ENCODE measurements at places on chromosomes 1 and 21.

- DNase-seq = no peak
Observed at GRCh38 chr1:180917306-180918065, 4.8 kb downstream of the KIAA1614 start.

DNA sequence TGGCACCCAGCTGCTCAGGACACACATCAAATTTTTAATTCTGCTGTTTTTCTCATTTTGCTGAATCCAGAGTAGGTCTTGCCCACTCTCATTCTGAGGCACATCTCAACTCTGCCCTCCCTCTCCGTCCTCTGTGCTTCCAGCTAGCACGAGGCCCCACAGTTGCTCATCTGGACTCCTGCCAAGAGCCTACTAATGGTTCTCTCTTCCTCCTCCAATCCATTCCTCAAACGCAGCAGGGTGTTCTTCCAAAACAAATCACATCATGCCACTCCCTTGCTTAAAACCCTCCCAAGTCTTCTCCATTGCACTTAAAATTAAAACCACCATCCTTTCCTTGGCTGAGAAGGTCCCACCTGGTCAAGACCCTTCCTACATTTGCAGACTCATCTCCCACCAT, 49.8 kb upstream of the SCAF4 start:
- DNase-seq = peak; percentile 15

GRCh38 chr1:201216395-201217085, 25.9 kb downstream of the IGFN1 start:
- DNase-seq = no peak

DNA sequence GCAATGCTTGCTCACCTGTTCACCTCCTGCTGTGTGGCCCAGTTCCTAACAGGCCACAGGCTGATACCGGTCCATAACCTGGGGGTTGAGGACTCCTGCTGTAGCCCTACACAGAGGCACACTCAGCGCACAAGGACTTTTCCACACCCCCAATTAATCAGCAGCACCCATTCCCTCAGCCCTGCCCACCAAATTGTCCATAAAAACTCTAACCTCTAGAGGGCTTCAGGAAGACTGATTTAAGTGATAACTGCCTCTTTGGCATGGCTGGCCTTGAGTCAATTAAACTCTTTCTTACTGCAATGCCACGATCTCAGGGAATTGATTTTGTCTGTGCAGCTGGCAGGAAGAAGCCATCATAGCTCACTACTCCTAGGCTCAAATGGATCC, 71.3 kb upstream of the MUTYH start:
- DNase-seq = no peak

DNA sequence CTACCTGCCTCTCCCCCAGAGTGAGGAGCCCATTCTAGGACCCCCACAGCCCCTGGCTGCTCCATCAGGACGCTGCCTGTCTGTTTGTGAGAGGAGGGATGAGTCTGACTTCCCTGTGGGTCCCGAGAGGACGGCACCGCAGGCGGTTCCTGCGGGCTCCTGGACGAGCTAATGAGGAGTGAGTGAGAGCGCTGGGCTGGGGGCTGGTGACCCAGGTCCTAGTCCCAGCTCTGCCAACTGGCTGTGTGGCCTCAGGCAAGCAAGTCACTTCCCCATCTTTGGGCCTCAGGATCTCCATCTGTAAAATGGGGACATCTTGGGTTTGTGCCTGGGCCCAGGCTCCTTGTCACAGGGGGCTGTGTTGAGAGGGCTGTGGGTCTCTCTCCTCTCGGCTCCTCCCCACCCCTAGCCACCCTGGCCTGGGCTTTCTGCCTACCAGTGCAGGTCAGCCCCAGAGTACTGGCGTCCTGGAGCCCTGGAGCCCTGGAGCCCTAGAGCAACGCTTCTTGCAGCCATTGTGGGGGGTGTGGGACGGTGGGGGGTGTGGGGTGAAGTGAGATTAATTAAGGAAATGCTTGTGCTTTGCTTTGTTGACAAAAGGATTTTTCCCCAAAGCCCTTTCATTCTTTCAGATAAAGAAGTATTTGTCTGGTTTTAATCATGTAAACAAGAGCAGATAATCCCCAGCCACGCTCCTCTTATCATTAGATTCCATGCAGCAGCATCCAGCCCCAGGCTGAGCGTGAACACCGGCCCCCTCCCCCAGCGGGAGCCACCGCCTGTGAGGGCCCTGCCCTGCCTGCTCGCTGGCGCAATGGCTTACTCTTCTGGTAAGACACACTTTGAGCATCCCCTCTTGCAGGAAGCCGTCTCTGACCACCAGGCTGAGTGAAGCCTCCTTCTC, 26.8 kb downstream of the SLC1A7 start:
- no peak for DNase-seq

- no peak for DNase-seq
Observed at GRCh38 chr1:239164451-239165180, 221.8 kb upstream of the CHRM3 start.

DNA sequence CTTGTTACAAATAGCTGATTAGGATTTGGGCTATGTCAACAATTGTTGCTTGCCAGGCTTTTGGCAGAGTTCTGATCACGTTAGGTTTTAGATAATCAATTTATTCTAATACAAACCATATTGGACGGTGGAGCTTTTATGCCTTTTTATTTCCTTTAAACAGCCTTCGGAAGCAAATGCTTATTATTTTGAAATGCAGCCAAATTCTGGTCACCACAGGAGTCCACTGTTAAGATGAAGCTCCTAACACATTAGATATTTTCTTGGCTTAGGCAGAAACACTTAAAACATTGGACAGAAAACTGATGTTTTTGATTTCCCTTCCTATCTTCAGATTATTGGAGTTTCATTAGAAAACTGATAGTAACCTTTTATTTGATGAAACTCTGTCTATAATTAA, 82.9 kb downstream of the CENPF start:
- DNase-seq = no peak

GRCh38 chr1:36696261-36696940, 213.7 kb upstream of the CSF3R start:
- DNase-seq = no peak

GRCh38 chr1:3461934-3462275, 7.4 kb downstream of the ARHGEF16 start:
- no peak for DNase-seq

GRCh38 chr1:192629612-192630011, 6.3 kb upstream of the RGS13 start:
- DNase-seq = no peak

DNA sequence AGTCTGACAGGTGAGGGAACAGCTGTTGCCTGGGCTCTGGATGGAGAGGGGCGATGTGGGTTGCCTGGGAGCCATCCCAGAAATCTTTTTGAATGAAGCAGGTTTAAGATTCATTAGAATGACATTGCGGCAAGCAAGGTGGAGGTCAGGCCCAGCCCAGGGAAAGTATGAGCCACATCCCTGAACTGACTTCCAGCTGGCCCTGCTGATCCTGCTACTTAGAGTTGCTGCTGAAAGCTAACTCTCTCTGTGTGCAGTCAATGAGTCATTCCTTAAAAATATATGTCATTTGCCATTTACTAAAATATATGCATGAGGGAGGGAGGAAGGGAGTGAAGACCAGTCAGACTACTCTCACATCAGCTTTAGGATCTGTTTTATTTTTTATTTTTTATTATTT, 54.3 kb upstream of the RAB3GAP2 start:
- no peak for DNase-seq

DNA sequence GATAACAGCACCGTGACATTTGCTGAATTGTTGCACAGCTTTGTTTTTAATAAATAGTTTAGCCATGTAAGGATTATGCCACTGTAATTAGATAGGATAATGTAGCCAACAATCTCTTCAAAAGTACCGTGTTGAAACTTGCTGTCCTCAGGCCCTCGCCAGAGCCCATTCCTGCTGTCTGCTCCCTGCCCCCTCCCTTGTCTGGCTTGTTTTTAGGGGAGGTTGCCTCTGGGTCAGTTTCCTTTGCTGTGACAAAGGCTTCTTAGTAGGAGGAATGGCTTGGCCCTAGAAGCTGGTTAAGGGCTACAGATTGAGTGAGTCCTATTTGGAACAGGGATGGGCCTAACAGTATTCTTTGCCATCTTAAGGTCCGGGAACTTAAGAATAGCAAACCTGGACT, 107.9 kb downstream of the LMO4 start:
- DNase-seq = no peak

DNA sequence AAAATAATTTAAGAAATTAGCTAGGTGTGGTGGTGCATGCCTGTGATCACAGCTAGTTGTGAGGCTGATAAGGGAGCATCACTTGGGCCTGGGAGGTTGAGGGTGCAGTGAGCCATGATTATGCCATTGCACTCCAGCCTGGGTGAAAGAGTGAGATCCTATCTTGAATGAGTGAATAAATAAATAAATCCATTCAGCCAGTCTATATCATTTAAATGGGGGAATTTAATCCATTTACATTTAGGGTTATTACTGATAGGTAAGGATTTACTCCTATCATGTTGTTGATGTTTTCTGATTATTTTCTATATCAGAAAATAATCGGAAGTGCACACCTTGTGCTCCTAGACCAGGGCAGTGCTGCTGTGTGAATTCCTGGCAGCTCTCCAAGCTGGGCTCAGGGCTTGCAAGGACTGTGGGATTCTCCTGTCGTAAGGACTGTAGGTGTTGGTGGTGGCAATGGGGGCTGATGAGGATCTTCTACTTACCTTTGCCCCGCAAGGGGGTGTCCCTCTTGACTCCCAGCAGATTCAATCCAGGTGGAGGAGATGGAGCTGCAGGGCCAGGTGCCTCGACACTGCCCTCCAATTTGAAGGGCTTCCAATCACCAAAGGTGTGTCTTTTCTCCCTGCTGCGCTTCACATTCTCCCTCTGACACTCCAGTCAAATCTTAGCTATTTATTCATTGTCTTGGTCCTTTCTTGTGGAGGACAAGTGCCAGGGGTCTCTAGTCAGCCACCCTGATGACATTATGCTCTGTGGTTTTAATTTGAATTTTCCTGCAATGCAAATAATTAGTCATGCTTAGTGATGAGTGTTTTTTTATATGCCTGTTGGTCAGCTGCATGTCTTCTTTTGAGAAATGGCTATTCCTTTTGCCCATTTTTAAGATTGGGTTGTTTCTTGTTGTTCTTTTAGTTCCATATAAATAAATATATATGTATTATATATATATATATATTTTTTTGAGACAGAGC, 14.1 kb upstream of the TRAPPC10 start:
- DNase-seq = no peak

DNA sequence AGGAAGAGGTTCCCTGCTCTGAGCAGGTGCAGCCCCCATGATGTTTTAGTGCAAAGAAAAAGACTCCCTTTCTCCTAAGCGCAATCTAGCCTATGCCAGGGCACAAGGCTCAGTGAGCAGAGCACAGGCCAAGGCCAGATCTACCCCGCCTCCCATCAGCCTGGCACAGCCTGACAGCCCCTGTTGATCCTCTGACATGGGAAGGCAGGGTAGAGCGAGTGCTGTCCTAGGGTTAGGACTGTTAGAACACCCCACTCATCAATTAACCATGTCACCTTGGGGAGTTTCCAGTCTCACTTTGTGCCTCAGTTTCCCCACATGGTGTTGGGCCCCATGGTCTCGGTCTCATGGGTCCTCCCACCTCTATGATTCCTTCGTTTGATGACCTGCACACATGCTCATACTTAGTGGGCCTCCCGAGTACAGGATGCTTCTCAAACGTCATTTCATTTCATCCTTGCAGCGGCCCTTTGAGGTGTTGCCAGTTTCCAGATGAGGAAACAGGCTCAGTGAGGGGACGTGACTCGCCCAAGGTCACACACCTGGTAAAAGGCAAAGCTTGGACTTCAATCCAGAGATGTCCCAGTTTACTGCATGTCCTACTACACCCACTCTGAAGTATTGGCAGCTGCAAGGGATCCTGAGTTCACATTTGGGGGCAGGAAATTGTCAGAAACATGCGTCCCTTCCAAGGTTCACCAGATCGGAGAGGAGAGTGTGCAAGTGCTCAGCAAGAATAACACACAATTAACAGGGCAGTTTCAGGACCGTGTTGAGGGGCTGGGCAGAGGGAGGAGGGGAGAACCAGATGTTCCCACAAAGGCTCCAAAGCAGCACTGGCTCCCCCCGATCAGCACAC, 213.3 kb downstream of the TRABD2B start:
- DNase-seq = no peak

DNA sequence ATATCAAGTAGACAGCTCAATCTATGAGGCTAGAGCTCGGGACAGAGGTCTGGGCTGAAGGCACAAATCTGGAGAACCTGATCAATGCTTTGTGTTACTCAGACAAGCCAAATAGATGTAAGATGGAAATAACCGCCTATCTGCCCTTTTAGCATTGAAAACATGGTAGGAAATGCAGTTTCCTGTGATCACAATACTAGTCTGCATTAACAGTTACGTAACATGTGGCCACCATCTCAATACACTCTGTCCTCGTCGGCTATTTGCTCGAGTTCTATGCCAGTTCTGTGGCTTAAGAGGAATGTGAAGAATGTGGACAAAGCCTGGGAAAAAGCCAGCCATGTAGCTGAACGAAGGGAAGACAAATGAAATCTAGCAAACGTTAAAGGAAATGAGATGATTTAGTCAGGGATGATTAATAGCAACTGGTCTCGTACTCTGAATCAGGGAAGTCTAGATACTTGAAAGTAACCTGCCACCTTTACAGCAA, 73.3 kb downstream of the HSF2BP start:
- DNase-seq = peak; percentile 11

DNA sequence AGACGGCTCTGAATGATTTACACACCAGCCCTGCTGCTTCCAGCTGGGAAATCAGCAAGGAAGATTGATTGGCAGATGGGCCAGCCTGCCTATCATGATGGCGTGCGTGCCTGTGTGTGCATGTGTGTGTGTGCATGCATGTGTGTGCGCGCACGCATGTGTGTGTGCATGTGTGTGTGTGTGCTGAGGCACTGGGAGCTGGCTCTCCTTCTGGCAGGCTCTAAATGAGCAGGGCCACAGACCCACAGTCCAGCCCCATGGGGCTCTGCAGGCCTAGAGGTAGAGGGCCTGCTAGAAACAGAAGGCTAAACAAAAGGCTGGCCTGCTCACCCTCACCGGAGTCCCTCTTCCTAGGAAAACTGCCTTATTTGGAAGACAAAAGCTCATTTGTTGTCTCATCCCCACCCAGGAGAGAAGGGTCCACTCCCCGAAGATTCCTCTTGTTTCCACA, 6.0 kb downstream of the KLHDC8A start:
- no peak for DNase-seq

- DNase-seq = no peak
Observed at GRCh38 chr1:93025572-93025971, 53.5 kb upstream of the MTF2 start.

- DNase-seq = no peak
Observed at GRCh38 chr1:198171667-198172540, 15.1 kb downstream of the NEK7 start.

GRCh38 chr1:160080381-160081100, 797 bp upstream of the KCNJ9 start:
- DNase-seq = no peak

GRCh38 chr1:63635681-63636080, 42.5 kb downstream of the PGM1 start:
- no peak for DNase-seq

- no peak for DNase-seq
Observed at GRCh38 chr1:180603223-180603849, 28.5 kb upstream of the XPR1 start.

GRCh38 chr1:21024918-21025317, 151.8 kb downstream of the EIF4G3 start:
- DNase-seq = no peak

GRCh38 chr1:156436141-156437036, 64.2 kb downstream of the MEF2D start:
- DNase-seq = no peak
